ENCODE measurements at places on chromosomes 16 and 17.

DNA sequence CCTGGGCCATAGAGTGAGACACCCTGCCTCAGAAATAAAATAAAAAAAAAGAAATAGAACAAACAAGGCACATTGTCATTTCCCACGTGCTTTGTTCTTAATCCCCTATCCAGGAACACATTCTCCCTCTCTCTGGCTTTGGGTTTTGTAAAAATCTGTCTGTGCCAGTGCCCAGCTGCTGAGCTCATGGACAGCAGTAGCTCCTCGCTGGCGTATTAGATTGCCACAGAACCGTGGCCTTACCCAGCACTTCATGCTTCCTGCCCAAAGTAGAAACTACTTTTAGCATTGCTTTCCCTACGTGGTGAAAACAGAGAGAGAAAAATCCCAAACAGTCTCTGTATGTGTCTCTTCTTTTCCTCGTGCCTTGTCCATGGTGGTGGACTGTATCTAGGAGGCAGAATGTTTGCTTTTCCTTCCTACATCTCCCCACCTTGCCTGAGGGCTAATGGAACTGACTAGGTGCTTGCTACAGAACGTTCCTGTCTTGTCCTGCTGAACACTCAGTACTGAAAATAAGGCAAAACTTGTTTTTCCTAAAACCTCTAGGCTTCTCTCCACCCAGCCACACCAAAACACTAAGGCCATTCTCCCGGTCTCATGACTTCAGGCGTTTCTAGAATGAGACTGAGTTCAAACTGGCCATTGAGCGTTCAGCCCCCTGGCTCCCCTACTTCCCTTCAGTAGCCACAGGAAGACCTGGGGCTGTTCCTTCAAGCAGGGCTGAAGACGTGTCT, 26.1 kb downstream of the MNT start:
- no peak for DNase-seq

DNA sequence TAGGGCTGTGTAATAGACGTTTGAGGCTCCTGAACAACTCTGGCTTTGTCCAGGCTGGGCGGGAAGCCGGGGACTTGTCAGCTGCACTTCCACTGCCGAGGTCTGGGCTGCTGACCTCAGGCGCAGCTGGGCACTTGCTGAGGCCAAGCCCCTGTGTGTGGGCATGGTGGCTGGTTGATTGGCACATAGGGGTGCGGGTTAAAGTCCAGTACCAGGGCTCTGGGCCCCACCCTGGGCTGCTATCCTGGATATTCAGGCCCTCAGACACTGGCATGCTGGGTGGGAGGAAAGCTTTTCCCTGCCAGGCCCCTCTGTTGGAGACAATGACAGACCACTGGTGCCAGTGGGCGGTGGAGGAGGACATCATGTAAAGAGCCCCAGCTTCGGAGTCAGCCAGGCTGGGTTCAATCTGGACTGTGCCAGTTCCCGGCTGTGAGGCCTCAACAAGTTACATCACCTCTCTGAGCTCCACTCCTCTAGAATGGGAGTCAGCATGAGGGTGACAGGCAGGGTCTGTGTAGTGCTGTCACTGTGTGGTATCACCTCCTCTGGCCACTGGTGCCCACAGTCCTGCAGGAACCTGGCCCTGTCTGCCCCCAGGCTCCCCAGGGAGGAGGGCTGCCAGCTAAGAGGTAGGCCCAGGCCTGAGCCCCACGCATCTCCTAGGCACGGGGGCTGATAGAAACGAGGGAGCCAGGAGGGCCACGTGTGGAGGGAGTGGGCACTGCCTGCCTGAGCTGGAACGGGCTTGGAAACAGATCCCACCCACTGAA, 42.5 kb downstream of the PSME3IP1 start:
- no peak for DNase-seq

- peak; percentile 15 for DNase-seq
These were observed 686.2 kb downstream of the KCNJ2 start for GRCh38 chr17:70855401-70856054.

GRCh38 chr17:35087731-35088355, 24.3 kb upstream of the RFFL start:
- no peak for DNase-seq

- no peak for DNase-seq
These were observed 253.0 kb downstream of the HS3ST3B1 start for GRCh38 chr17:14553847-14554246.

GRCh38 chr16:129075-129474, 9.4 kb downstream of the NPRL3 start:
- DNase-seq, result no peak

GRCh38 chr17:59521465-59522126, 43.8 kb upstream of the DHX40 start:
- DNase-seq, result peak; percentile 56

- no peak for DNase-seq
These were observed 157.2 kb upstream of the CACNG3 start for GRCh38 chr16:24098896-24099295.

GRCh38 chr17:58658804-58659713, 32.8 kb downstream of the TEX14 start:
- peak; percentile 99 for DNase-seq

GRCh38 chr17:65202844-65203571, 65.8 kb downstream of the RGS9 start:
- DNase-seq, result no peak

DNA sequence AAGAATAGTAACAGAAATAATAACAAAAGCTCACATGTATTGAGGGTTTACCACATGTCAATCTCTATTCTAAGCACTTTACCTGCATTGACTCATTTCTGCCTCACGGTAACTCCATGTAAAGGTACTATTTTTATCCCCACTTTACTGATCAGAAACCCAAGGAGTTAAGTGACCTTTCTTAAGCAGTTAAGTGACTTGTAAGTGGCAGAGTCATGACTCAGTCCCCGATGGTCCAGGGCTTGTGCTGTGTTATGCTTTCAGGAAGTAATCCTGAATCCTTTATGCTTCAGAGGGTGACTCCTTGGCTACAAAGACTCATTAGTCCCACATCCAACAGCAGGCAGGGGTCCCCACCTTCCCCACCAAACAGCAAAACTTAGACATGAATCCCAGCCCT, 66.5 kb downstream of the MRM1 start:
- DNase-seq, result no peak

DNA sequence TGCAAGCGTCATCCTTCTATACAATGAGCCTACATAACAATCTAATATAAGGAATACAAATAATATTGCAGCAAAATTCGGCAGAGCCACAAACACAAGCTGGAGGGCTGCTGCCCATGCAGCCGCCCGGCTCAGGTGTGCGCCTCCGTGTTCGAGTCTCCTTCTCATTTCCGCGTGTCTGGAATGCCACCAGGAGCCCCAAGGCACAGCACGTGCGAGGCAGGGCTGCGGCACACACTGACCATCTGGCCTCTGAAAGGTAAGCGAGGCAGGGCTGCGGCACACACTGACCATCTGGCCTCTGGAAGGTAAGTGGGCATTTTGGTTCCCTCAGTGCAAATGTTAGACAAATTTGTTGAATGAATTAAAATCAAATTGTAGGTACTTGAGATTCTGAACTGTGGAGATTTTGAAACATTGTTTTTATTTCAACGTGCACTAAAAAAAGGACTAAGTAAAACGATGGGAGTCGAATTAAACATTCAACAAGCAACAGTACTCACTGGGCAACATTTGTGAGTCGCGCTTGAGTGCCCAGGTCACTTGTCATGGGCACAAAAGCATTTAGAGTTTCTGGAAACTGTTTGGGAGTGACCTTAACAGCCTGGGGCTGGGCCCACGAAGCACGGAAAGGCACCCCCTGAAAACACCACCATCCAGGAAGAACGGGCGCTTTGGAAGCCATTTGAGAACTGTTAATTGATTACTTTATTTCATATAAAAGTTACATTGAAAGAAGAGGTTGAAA, 37.4 kb downstream of the ZDHHC7 start:
- DNase-seq, result no peak

GRCh38 chr17:75621489-75621888, 11.7 kb upstream of the SMIM5 start:
- DNase-seq, result no peak

DNA sequence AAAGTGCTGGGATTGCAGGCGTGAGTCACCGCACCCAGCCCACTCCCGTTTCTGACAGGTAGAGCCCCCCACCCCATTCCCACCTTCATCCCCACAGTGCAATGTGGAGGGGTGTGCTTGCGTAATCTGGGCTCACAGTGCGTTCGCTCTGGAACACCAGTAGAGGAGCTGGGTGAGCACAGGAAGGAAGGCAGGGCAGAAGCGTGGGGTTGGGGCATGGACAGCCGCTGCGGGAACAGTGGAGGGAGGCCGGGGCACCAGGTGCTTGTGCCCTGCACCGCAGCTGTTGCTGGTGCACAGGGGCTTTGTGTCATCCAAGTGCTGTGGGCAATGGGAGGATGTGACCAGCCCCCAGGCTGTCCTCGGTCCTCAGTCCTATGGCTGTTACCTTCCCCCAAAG, 24.7 kb downstream of the KDM8 start:
- DNase-seq, result no peak

- DNase-seq, result no peak
These were observed 844.7 kb upstream of the SOX9 start for GRCh38 chr17:71276079-71276478.

DNA sequence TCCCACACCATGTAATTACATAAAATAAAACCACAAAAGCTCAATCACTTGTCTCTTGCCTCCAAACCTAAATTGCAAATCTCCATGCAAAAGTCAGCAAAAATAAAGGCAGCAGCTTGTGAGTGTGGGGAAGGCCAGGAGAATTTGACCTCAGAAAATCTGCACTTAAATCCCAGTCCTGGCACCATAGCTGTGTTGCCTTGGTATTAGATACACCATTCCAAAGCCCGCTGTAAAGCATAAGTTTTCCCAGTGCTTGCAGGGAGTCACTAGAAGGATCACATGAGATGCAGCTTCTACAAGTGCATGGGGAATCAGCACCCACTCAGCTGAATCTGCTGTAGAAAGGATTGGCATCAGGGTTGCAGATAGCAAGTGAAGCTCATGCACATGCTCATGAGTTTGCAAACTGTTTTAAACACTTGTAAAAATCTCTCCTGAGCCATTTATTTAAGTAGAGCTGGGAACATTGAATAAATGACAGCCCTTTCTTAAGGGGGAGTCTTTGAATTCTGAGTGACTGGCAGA, 495.0 kb upstream of the HSBP1 start:
- DNase-seq, result no peak

Data from fibroblast of skin of abdomen (primary cell).